Activated naive CD8-positive, alpha-beta T cell treated with anti-CD3 and anti-CD28 coated beads, Interleukin-2, amount 10 ng/mL, durations not matched to agents 7 days and 5 days (primary cell): ENCODE measurements at places on chromosomes 6 and 20.

DNA sequence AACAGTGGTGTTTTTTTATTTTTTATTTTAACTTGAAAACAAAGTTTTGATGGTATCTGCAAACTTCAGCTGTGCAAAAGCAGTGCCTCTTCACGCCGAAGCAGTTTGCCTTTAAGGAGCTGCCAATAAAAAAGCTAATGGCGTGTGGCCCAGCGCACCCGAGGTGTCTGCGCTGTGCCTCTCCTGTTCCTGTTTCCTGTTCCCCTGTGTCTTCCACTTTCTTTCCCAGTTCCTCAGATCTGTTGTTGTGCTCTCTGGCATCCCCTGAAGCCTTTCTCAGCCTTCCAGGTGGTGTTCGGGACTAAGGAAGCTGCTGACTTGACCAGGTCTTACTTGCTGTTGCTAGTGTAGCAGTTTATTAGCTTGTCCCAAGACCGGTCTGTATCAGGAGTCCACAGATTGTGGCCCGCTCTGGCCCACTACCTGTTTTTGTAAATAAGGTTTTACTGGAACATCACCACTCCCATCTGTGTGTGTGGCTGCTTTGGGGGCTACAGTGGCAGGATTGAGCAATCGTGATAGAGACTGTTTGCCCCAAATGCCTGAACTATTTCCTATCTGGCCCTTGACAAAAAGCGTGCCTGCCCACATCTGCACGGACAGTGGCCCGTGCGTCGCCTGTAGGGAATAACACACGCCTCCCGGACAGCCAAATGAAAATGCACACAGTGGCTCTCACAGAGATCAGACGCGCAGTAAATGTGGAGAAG lies 178.3 kb downstream of the TMEM242 start:
- DNase-seq = no peak

DNA sequence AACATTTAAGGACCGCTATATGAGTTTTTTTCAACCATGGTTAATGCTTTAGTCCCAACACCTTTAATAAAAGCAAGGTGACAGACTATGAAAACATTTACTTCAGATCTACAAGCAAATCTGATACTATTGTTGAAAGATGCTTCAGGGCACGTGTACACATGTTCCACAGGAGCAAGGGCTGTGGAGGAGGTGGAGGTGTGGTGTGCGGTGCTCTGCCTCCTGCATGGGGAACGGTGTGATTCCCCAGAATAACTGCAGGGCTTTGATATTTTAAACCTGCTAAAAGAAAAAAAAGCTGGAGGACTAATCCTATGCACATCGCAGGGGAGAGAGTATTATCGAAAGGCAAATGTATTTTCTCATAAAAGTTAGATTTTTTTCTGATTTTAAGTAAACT lies 188.1 kb upstream of the CEP162 start:
- no peak for DNase-seq

DNA sequence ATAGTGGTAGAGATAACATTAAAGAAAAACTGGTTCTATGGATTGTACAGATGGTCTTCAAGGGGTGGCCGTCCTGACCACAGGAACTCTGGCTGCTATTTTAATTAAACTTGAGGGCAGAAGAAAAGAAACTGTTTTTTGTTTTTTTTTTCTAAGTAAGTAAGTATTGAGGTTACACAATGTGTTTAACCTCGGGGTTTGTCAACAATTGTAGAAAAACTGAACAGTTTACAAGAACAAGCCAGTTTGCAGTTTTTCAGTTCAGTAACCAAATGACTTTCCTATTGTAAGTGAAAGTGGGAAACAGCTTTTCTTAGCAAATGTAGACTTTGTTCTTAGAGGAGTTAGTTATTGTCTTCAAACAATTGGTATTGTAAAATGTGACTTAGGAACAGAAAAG lies 77.0 kb downstream of the PLCB1 start:
- no peak for DNase-seq

- DNase-seq = no peak
Observed at GRCh38 chr6:32967151-32968091, 973 bp upstream of the BRD2 start.

- no peak for DNase-seq
Observed at GRCh38 chr6:116408491-116408890, 37.7 kb downstream of the DSE start.

DNA sequence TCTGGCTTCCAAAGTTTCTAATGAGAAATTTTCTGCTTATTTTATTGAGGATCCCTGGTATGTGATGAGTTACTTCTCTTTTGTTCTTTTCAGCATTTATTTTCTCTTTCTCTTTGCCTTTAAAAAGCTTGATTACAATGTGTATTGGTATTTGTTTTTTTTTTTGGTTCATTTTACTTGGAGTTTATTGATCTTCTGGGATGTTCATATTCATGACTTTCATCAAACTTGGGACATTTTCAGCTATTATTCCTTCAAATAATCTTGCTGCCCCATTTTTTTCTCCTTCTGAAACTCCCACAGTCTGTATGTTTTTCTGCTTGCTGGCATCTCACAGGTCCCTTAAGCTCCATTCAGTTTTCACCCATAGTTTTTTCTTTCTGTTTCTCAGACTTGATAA lies 102.4 kb downstream of the PRDM13 start:
- DNase-seq = no peak

DNA sequence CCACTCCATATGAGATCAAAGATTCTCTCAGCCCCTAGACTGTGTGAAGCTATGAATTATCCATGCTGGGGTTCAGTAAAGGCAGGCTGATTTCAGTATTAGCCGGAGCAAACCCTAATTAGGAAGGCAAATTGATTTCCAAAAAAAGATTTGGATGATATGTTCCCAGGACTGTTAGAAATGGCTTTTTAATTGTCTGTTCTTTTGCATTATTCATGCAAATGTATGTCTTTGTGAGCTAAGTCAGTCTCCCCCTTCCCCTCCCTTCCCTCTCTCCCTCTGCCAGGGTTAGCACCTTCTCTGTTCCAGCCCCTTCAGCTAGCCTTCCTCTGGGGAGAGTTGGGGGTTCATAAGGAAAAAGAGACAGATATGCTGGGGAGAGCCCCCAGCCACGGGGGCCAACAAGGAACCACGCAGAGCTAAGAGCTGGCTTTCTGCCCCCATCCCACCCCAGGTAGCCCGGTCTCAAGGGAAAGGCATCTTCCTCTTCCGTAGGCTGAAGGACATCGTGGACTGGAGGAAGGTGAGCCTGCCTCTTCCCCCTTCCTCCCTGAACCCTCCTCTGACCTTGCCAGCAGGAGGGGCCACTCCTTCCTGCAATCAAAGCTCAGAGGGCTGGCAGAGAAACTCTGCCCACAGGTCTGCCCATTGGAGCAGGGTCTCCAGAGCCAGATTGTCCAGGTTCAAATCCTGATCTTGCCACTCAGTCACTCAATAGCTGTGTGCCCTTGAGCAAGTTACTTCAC lies 32.3 kb downstream of the PDRG1 start:
- DNase-seq = no peak

DNA sequence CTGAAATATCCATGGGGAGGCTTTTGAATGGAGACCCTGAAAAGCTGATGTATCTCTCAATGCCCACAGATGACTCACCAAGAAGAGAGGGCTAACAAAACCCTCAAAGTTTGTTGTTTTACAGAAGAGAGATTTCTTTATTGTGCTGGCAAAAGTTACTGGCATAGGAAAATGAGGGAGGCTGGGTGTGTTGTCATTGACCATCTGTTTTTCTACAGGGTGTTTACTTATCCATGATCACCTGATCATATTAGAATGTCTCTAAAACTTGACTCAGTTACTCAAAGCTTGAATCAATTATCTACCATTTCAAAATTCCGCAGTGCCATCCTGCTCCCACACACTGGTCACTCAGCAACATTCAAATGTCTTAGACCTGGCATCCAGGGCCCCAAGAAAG lies 9.8 kb downstream of the NCOA6 start:
- no peak for DNase-seq
